ENCODE measurements at places on chromosomes 5 and 9.
A peak's percentile ranks its signal among the peaks of the same experiment; 100 is the strongest.

DNA sequence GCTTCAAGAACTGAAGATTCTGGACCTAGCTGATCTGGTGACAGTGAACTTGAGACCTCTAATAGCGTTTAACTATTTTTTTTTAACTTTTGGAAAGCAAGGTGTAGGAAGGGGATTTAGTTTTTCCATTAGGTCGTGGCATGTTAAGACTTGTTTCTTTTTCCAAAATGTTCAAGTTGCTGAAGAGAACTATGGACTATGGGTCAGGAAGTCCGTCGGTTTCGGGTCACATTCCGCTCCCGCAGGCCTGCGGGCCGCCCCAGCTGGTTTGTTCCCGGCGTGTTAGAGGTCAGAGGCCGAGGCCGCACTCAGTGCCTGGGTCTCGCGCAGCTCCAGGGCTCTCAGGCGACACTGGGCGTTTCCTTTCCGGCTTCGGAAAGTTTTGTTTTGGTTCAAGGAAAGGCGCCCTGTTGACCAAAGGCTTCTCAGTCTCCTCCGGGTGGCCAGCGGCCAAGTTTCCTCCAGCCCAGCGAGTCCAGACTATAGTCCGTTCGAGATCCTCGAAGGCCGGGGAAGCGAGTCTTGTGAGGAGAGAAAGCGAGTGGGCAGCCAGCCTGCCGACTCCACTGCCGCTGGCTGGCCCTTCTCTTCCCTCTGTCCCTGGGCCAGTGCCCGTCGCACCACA, 586 bp upstream of the FCHO2 start:
- peak overlapping the region; percentile 91 for H3K4me3 ChIP-seq
- H3K27ac ChIP-seq, result peak overlapping the region; percentile 90
- peaks cover 2% of the 10 kb centered on the region for H3K27me3 ChIP-seq
- H3K4me1 ChIP-seq, result peaks cover 16% of the 10 kb centered on the region

- peaks cover 19% of the 10 kb centered on the region for H3K27me3 ChIP-seq
- H3K4me1 ChIP-seq, result peaks cover 1% of the 10 kb centered on the region
- no peak overlapping the region for H3K4me3 ChIP-seq
- H3K36me3 ChIP-seq, result no peaks in the 10 kb centered on the region
- DNase-seq, result no peak
Observed at GRCh38 chr9:135081264-135081660, 6.2 kb upstream of the OLFM1 start.

GRCh38 chr5:149732324-149733128, 2.4 kb downstream of the PPARGC1B start:
- H3K4me1 ChIP-seq, result peaks cover 20% of the 10 kb centered on the region
- no peaks in the 10 kb centered on the region for H3K27me3 ChIP-seq
- no peaks in the 10 kb centered on the region for H3K36me3 ChIP-seq
- DNase-seq, result no peak

DNA sequence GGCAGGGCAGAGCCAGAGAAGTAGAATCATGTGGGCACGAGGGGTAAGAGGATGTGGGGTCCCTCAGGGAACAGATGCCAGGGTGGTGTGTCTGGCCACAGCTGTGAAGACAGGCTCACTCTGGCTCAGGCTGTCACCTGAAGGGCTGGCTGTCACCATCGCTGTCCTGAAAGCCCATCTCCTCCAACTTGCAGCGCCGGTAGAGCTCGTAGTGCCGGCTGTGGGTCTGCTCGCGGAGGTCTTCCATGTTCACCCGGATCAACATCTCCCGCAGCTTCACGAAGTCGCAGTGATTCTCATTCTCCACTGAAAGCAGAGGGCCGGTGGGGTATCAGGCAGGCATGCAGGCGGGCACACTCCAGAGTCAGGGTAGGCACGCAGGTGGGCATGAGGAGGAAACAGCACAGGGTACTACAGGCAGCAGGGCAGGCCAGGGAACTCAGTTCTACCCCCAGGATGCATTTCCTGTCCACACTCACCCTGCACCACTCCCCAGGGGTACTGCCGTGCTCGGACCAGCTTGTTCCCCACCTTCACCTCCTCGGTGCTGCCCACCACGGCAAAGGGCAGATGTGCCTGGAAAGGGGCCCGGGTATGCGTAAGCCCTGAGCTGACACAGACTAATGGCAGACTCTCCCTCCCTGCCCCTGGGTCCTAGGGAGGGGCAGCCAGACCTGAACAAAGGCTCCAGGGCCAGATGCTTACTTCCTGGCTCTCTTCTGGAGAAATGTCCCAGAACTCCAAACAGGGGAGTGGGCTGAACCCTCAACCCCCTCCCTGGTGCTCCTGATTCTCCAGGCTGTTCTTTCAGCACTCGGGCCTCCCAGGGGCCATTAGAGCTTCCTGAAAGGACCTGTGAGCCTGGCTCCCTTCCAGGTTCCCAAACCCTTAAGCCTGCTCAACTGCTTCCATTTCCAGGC, 14.4 kb downstream of the CCNI2 start:
- no peaks in the 10 kb centered on the region for H3K27me3 ChIP-seq
- no peak overlapping the region for H3K4me3 ChIP-seq
- H3K36me3 ChIP-seq, result no peaks in the 10 kb centered on the region
- no peak for DNase-seq
- H3K27ac ChIP-seq, result no peak overlapping the region
- H3K4me1 ChIP-seq, result no peaks in the 10 kb centered on the region

GRCh38 chr9:9920425-9921060, 692.3 kb downstream of the PTPRD start:
- no peak overlapping the region for H3K27ac ChIP-seq
- H3K36me3 ChIP-seq, result no peaks in the 10 kb centered on the region
- no peaks in the 10 kb centered on the region for H3K27me3 ChIP-seq
- H3K4me3 ChIP-seq, result no peak overlapping the region
- peaks cover 4% of the 10 kb centered on the region for H3K4me1 ChIP-seq

- H3K27me3 ChIP-seq, result peaks cover 4% of the 10 kb centered on the region
- no peak overlapping the region for H3K27ac ChIP-seq
- H3K36me3 ChIP-seq, result no peaks in the 10 kb centered on the region
- DNase-seq, result no peak
Observed at GRCh38 chr5:149485655-149486615, 65.3 kb downstream of the CSNK1A1 start.

DNA sequence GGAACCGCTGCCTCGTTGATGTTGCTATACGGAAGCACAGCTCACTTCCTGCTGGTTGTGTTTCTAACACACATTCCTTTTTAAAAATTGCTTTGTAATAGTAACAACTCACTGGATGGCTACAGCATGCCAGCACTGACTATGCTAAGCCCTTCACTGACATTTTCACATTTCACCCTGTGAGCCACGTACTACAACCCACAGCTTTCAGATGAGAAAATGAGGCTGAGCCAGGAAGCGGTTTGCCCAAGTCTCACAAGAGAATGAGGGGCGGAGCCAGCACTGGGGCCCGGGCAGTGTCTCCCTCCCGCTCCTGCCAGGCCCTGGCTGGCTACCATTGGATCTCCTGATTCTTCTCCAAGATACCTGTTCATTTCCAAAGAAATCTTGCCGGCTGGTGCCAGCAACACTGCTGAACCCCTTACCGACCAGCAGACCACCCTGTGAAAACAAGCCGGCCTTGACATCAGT, 38.3 kb downstream of the FAM78A start:
- peak overlapping the region; percentile 92 for H3K27ac ChIP-seq
- peaks cover 7% of the 10 kb centered on the region for H3K36me3 ChIP-seq
- no peaks in the 10 kb centered on the region for H3K27me3 ChIP-seq
- peaks cover 11% of the 10 kb centered on the region for H3K4me1 ChIP-seq
- DNase-seq, result peak; percentile 55
- H3K4me3 ChIP-seq, result peak overlapping the region; percentile 89

- DNase-seq, result no peak
- peaks cover 17% of the 10 kb centered on the region for H3K27me3 ChIP-seq
- no peak overlapping the region for H3K4me3 ChIP-seq
- H3K4me1 ChIP-seq, result peaks cover 5% of the 10 kb centered on the region
- H3K27ac ChIP-seq, result no peak overlapping the region
Observed at GRCh38 chr5:1447671-1448361, 2.6 kb upstream of the SLC6A3 start.

- no peak overlapping the region for H3K4me3 ChIP-seq
- H3K4me1 ChIP-seq, result peaks cover 3% of the 10 kb centered on the region
- no peak for DNase-seq
- no peaks in the 10 kb centered on the region for H3K36me3 ChIP-seq
Observed at GRCh38 chr9:126055381-126055985, 271.1 kb upstream of the MVB12B start.

GRCh38 chr9:9774471-9774870, 838.3 kb downstream of the PTPRD start:
- no peak overlapping the region for H3K4me3 ChIP-seq
- DNase-seq, result no peak
- H3K4me1 ChIP-seq, result no peaks in the 10 kb centered on the region

All from memory B cell (primary cell).